ENCODE measurements at places on chromosomes 2 and 18.

DNA sequence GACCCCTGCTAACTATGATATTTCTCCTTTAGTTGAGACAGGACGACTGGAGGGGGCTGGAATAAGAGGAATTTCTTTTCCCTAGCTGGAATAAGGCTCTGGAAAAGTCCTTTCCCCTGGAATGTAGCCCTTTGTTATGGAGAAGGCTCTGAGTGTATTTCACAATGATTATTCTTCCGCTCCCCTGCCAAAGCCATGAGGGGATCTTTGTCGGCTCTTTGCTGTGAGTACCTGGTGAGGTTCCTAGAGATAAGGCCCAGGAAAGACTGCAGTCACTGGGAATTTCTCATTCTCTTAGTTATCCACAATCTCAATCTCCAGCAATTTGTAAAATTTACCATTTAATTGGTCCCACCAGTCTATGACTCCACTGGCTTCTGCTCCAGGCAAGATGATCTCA lies 340.2 kb upstream of the HNRNPA3 start:
- no peak for DNase-seq

DNA sequence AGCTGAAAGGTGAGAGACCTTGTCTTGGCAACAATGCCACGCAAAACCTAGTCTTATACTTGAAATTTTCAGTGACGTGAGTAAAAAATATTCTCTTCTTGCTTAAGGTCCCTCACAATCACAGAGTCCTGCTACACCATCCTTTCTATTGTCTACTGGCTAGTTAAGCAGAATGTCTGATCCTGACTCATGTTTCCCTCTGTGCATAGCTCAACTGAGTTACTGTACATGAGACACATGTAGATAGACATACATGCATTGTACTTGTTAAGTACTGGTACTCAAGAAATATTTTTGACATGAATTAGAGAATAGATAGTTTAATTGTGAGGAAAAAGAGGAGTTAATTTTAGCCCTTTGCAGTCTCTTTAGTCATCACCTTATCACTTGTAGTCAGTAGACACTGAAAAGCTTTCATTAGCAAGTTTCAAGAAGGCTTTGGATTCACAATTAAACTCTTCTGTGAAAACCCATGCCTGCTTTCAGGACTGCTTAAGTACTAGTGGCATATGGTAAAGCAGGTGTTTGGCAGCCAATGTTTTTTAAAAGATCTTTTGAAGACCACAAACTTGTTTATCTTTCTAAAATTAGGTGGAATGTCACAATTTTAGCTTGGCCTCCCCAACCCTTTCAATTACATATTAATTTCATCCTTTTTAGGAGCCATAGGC lies 158.7 kb upstream of the CCDC150 start:
- no peak for DNase-seq

- no peak for DNase-seq
Measured at GRCh38 chr18:34128436-34128835, 96.3 kb downstream of the NOL4 start.

GRCh38 chr2:159300586-159300985 lies 14.1 kb upstream of the WDSUB1 start:
- DNase-seq: no peak

DNA sequence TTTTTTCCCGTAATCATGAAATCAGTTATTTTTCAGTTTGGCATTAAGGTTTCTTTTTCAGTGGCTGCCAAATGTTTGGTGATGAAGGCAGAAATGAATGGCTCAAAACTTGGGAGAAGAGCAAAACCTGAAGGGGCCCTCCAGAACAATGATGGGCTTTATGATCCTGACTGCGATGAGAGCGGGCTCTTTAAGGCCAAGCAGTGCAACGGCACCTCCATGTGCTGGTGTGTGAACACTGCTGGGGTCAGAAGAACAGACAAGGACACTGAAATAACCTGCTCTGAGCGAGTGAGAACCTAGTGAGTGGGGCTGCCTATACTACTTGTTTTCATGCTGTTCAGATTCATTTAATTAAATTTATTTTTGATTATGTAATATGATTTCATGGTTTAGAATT lies 29.2 kb upstream of the MSH2 start:
- DNase-seq: peak; percentile 42

DNA sequence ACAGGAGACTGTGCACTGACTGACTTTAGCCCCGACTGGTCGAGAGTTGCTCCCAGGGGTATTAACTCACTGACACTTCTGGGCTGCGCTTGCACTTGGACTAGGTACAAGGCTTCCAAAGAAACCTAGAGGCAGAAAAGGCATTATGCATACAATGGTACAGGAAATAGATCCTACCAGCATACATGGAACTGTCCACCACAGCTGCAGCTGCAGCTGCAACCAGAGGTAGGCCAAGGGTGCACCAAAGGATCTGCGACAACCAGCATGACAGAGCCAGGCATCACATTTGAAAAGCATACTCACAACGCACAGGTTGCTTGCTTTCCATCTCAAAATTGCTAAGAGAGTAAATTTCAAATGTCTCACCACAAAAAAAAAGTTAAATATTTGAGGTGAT lies 22.6 kb upstream of the PGAP1 start:
- DNase-seq: no peak

- DNase-seq: no peak
Measured at GRCh38 chr2:38835015-38835601, 40.6 kb downstream of the DHX57 start.

GRCh38 chr2:195594248-195594647 lies 62.8 kb upstream of the SLC39A10 start:
- DNase-seq: no peak

GRCh38 chr2:186894478-186894877 lies 45.5 kb upstream of the ZSWIM2 start:
- DNase-seq: no peak

DNA sequence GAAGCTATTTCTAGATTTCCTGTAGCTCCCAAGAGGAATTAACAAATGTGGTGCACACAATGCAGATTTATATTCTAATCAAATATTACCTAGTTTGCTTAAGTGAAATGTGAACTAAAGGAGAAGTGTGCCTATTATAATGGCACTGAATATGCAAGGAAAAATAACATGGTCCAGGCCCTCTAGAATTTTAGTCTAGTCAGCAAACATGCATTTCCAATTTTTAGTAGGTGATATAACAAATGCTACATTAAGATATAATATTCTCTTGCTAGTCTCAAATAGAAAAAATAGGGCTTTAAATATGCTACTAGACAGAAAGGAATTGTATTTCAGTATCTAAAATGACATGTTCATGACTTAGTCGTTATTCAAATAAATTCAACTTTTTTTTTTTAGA lies 689.5 kb downstream of the TMEM182 start:
- DNase-seq: no peak

DNA sequence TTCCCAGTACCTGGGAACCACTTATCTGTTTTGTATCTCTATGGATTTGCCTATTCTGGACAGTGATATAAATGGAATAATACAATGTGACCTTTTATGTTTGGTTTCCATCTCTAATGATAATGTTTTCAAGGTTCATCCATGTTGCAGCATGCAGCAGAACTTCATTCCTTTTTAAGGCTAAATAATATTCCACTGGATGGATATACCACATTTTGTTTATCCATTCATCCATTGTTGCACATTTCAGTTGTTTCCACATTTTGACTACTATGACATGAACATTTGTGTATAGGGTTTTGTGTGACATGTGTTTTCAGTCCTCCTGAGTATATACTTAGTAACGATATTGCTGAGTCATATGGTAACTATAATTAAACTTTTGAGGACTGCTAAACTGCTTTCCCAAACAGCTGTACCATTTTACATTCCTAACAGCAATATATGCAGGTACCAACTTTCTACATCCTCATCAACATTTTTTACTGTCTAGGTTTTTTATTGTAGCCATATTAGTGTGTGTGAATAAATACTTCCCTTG lies 17.7 kb upstream of the MARCHF7 start:
- DNase-seq: no peak

- peak; percentile 44 for DNase-seq
Measured at GRCh38 chr2:216404010-216404618, 8.2 kb upstream of the SMARCAL1 start.

DNA sequence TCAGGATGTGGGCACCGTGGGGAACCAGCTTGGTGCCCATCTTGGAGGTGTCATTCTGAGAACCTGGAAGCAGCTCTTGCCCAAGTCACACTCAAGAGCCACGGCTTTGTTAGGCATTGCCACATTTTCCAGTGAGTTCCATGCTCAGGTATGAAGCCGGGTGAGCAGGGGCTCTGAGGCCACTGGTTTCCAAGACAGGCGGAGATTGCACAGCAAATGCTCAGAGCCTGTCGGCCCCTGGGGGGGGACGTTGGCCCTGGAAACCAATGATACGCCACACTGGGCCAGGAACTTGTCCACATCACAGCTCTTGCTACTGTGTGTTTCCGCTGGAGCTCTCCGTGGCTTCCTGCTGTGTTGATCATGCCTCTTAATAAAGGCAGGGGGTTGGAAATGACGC lies 52.5 kb upstream of the SALL3 start:
- no peak for DNase-seq

GRCh38 chr2:234989183-234989701 lies 37.4 kb downstream of the SH3BP4 start:
- no peak for DNase-seq

- DNase-seq: no peak
Measured at GRCh38 chr2:231207734-231208133, 9.3 kb downstream of the ARMC9 start.

- DNase-seq: no peak
Measured at GRCh38 chr2:133737242-133737993, 169.2 kb upstream of the NCKAP5 start.

GRCh38 chr2:82848285-82848684 lies 1610.8 kb downstream of the SUCLG1 start:
- DNase-seq: no peak

GRCh38 chr2:239288951-239289511 lies 111.8 kb downstream of the HDAC4 start:
- DNase-seq: peak; percentile 14

GRCh38 chr2:185006481-185006880 lies 408.2 kb downstream of the ZNF804A start:
- DNase-seq: no peak

DNA sequence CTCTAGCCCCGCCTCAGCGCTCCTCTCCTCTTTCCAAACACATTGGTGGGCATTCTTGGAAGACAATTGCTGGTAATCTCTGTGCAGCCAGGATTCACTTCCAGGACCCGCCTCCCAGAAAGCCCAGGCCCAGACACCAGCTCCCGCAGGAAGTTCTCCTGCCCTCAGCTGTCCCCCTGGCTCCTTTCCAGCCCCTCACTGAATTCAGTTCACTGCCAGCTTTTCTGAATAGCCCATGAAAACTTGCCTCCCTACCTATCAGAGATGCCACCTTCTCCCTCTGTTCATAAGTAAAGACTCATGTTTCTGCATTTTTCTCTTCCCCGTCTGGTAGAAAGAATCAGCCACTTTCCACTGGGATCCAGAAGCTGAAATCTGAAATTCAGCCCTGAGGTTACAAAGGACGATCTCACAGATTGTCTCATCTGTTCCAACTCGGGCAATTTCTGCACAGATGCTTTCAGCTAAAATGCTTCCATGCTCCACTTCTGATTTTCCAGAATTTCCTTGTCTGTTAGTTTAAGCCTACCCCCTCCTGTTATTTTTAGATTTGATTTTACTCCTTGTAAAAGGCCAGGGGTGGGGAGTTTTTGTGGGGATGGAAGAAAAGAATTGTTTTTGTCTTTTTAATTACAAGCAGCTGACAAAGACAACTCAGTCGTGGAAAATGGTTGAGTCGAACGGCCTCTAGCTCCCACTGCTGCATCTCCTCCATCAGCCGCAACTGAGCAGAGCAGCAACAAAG lies 98.1 kb downstream of the SP3 start:
- no peak for DNase-seq

- no peak for DNase-seq
Measured at GRCh38 chr2:71498261-71498701, 44.9 kb downstream of the DYSF start.

DNA sequence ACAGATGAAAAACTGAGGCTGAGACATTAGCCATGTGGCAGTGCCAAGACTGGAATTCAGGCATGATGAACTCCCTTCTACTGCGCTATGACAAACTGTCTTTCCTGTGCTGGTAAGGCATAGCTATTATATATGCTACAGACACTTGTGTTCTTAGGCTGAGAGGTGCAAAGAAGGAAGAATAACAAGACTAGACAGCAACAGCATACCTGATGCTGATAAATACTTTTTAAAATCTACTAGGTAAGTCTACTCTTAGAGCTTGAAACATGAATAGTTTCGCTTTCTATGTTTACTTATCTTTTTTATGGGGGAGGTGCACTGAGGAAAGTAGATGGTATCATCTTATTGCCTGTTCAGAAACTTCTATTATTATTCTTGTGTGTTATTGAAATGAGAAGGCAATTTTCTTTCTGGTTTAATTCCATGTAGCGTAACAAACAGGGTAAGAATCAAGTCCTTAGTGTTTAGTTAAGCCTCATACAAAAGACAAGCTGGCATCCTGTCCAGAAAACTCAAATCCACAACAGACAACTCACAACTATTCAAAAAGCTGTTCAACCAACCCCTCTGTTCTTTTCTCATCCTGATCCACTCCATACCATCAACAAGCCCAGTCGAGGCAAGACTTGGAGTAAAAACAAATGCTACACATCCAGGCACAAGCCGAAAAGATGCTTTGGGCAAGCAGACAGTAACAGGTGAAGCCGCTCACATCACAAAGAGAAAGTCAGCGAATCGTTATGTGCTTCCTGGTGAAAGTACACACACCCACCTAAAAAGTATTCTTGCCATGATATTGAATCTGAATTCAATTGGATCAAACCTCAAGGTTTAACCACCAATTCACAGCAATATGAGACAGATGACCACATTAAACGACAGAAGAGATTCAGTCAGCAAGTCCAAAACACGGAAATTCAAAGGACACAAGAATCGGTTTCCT lies 1.5 kb downstream of the TTC32 start:
- no peak for DNase-seq

DNA sequence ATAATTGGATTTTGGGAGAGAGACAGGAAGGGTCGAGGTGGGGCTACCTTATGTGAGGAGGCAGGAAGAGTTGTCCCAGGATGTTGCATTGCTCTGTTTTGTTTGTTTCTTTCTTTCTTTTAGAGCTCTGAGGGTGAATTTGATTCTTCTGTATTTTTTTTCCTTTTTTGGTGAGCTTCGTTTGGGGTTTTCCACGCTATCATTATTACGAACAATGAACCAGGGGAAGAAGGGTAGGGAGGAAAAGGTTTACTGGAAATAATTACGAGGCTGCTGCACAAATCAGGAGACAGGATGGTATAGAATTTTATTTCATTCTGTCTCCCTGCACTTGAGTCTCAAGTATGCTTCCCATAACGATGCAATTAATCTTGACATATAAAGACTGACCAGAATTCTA lies 51.4 kb upstream of the ZNF516 start:
- DNase-seq: no peak

DNA sequence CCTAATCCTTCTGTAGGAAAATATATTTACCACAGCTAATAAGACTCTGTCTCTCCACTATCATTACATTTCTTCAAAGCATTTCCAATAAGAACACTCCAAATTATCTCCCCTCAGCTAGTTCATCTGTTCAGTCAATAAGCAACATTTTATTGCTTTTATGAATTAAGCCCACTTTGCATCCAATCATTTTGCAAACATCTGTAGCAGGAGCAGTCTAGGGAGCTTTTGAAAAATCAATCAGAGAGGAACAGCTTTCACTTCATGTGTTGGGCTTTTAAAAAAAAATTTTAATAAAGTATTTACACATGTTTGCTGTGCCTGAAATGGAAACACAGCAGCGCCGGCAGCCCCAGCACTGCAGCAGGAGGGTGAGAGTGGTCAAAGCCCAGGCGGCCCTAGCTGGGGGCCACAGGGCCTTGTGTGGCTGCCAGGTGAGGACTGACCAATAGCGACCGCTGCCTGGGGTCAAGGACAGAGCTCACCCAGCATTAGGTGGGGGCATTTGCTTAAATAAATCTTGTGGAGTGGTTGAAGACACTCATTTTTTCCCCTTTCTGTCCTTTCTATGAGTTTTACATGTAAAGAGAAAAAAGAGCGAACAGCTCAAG lies 250.7 kb downstream of the RNF144A start:
- DNase-seq: no peak

- no peak for DNase-seq
Measured at GRCh38 chr2:96308248-96308647, 2.9 kb upstream of the SNRNP200 start.
